ENCODE measurements at places on chromosomes 1 and 21.

DNA sequence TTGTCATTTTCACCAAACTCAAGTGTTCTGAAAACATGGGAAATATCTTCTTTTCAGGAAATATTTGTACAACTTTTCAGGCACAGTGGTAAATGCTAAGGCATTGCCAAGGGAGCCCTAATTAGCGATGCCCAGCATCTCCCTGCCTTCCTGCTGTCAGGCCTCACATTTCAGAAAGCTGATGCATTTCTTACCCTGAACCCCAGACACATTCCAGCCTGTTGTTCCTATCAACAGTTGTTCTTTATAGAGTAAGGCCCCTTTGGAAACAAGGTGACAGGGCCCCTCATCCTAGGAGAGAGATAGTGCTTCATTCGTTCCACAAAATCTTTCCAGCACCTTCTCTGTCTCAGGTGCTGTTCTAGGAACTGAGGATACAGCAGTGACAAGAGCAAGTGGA lies 135.9 kb upstream of the COA6 start:
- no peak for DNase-seq

DNA sequence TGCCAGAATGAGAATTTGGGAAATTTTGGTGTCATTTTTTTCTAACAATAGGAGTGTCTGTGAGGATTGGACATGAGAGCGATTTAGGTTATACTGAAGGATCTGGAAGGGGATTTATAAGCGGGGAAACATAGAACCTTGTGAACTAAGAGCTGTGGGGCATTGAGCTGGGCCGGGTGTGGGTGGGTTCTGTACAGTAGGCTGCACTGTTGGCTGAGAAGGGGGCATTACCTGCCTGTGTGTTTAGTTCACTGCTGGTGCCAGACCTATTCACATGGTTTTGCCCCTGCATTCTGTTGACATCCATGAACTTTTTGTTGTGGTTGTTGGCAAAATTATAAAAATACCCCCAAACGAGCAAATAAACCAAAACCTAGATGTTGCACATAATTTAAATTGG lies 8.8 kb downstream of the PBX1 start:
- DNase-seq, result no peak

GRCh38 chr1:220809704-220810103 lies 23.0 kb downstream of the MTARC1 start:
- DNase-seq, result no peak

DNA sequence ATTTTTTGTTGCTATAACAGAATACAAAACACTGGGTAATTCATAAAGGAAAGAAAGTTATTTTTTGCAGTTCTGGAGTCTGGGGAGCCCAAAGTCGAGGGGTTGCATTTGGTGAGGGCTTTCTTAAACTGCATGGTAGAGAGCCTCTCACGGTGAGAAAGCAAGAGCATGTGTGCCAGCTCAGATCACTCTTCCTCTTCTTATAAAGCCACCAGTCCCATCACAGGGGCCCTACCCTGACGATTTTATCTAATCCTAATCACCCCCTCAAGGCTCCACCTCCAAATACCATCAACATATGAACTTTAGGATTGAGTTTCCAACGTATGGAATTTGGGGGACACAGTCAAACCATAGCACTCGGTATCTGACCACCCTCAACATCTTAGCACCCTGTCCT lies 1.0 kb upstream of the STRIP1 start:
- no peak for DNase-seq

DNA sequence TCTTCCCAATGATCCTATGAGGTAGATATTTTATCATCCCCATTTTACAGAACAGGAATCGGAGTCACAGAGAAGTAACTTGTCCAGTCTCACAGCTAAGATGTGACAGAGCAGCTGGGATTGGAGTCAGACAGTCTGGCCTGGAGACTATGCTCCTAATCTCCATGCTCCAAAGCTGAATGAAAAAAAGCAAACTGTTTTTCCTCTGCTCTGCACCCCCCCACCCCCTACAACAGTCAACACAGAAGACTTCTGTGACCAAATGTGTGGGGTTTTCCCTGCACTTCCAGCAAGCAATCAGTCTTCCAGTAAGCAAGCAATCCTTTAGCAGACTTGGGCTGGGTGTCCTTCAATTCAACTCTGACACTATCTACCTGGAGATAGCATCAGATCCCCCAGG lies 33.2 kb downstream of the KIRREL1 start:
- no peak for DNase-seq

- DNase-seq, result no peak
These were observed 111.9 kb upstream of the WNT4 start for GRCh38 chr1:22254756-22255155.

DNA sequence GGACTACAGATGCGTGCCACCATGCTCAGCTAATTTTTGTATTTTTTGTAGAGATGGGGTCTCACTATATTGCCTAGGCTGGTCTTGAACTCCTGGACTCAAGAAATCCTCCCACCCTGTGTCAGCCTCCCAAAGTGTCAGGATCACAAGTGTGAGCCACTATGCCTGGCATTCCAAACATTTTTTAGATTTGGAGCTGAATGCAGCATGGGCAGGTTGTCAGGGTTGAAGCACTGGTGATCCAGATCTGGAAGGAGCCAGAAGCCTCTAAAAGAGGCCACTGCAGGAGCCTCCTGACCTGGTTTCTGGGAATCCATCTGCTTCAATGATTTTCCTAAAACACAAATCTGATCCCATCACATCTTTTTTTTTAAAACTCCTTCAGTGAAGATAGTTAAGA lies 1.8 kb upstream of the CTPS1 start:
- no peak for DNase-seq

- no peak for DNase-seq
These were observed 57.6 kb upstream of the CRB1 start for GRCh38 chr1:197210426-197210825.

- DNase-seq, result no peak
These were observed 10.0 kb upstream of the TGFBR3 start for GRCh38 chr1:91895832-91896556.

Data from MM.1S (cell line).